ENCODE measurements at places on chromosomes 3 and 15. TPM values are rescaled to one million over a fixed set of nuclear protein-coding genes. Genes with fewer than 3 reads are reported as not detected.

GRCh38 chr15:69798481-69799250 lies 299.1 kb downstream of the TLE3 start:
- H3K4me1 ChIP-seq = no peaks in the 10 kb centered on the region
- H3K36me3 ChIP-seq = no peaks in the 10 kb centered on the region
- H3K27me3 ChIP-seq = no peaks in the 10 kb centered on the region
- DNase-seq = no peak
- H3K4me3 ChIP-seq = no peak overlapping the region

The ANKRD63 gene
- not detected for total RNA-seq

GRCh38 chr3:25945836-25946235 lies 155.9 kb downstream of the OXSM start:
- DNase-seq = no peak
- H3K27ac ChIP-seq = no peak overlapping the region
- H3K4me3 ChIP-seq = no peak overlapping the region
- H3K4me1 ChIP-seq = no peaks in the 10 kb centered on the region

DNA sequence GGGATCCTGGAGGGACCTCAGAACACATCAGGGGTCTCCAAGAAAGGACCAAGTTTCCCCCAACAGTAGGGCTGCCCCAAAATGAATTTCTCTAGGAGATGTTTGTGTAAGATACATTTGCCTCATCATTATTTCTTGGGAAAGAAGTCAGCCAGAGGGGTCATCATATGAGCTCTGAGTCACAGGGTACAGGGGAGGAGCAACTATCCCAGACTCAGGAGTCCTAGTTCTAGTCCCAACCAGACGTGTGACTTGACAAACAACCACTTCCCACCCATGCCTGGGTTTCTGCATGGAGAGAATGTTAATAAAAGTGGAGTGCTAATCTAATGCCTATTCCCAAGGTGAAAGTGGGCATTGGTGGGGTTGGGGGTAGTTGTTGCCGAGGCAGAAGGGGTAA lies 144.1 kb downstream of the ALDH1A2 start:
- H3K4me3 ChIP-seq = no peak overlapping the region
- no peaks in the 10 kb centered on the region for H3K36me3 ChIP-seq
- no peak overlapping the region for H3K27ac ChIP-seq
- no peaks in the 10 kb centered on the region for H3K4me1 ChIP-seq
- H3K27me3 ChIP-seq = no peaks in the 10 kb centered on the region
- DNase-seq = no peak

The RBP2 gene
- not detected for total RNA-seq

Measured in tibial nerve (tissue), 4 donors.